ENCODE measurements at places on chromosomes 7 and 10.

GRCh38 chr10:127851661-127852194 lies 41.0 kb downstream of the CLRN3 start:
- no peak for DNase-seq

DNA sequence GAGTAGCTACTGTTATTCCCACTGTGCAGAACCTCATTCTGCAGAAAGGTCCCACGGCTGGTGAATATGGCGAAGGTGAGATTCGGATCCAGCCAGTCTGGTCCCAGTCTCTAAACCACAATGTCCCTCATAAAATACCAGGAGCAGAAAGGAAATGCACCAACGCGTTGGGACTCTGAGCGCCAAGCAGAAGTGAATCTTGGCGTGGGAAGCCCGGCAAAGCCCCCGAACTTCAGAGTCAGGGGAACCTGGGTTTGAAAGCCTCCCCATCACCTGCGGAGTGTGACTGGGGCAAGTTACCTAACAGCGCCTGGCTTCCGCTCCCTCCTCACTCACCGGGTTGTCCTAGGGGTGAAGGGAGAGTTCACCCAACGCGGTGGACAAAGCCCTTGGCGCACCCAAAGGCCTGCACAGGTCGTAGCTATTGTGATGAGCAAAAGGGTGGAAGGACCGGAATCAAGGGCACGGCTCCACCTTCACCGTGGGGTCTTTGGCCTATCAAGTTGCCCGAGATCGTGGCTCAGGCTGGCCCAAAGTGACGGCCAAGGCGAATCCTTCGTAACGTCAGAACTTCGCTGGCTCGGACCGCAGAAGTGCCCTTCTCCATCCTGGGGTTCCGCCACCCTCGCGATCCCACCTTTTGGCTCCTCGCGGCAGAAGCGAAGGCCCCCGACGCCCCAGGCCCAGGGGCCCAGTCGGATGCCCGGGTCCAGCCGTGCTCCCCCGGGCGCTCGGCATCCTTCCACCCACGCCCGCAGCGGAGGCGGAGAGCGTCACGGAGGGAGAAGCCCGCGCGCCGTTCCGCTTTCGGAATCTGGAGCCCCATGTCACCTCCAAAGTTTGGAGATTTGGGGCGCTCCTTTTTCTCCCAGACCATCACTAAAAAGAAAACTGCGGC lies 811 bp downstream of the RGS10 start:
- no peak for DNase-seq

GRCh38 chr10:86055928-86056327 lies 310.7 kb downstream of the GRID1 start:
- DNase-seq: no peak

DNA sequence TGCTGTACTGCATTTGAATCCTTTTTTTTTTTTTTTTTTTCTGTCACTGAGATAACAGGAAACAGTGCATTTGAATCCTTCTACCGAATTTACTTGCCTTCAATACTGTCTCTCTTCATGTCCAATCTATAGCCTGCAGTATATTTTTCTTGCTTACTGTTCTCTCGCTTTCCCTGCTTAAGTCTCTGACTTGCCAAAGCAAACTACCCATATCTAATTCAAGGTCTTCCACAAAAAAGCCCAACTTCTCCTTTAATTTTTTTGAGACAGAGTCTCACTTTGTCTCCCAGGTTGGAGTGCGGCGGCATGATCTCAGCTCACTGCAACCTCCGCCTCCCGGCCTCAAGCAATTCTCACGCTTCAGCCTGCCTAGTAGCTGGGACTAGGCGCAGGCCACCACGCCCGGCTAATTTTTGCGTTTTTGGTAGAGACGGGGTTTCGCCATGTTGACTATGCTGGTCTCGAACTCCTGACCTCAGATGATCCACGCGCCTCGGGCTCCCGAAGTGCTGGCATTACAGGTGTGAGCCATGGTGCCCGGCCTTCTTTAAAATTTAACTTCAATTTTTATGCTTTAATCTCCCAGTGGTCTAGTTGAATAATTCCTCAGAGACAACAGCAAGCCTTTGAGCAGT lies 882 bp downstream of the PDCD11 start:
- DNase-seq: no peak

GRCh38 chr10:88386204-88386788 lies 196.8 kb downstream of the RNLS start:
- no peak for DNase-seq

DNA sequence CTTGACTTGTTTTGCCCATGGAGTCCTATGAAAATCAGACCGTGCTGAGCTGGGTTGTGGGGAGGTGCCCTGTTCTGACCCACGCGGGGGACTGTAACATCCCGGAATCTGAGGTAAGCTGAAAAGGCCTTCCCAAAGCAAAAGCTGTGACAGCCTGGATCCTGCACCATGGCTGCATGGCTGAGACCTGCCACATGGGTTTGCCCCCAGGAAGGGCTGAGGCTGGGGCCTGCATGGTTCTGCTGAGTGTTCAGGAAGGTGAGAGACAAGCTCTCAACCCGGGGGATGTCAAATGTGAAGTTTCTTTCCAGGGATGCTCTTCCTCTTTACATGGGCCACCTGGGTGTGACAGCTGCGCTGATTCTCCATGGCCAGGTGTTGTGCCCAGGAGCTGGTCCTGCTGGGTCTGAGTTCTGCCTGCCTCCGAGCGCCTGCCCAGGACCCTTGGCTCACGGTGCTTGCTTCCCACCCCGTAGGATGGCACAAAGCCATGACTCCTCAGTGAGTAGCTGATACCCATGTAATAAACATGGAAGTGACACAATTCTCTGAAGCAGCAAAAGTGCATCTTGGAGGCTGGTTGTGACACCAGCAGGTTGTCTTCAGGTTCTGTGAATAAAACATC lies 58.3 kb downstream of the VIPR2 start:
- DNase-seq: no peak

- no peak for DNase-seq
Observed at GRCh38 chr10:129253161-129253864, 213.7 kb upstream of the MGMT start.

DNA sequence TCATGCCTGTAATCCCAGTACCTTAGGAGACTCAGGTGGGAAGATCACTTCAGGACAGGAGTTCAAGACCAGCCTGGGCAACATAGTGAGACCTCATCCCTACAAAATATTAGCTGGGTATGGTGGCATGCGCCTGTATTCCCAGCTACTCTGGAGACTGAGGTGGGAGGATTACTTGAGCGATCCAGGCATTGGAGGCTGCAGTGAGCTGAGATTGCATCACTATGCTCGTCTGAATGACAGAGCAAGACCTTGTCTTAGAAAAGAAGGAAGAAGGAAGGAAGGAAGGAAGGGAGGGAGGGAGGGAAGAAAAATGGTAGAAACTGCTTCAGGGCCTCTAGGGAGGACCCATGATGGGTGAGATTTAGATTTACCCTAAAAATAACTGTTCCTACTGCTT lies 112.3 kb downstream of the SPDYE5 start:
- DNase-seq: no peak

- peak; percentile 35 for DNase-seq
Observed at GRCh38 chr7:99707096-99707495, 27.3 kb upstream of the CYP3A5 start.

DNA sequence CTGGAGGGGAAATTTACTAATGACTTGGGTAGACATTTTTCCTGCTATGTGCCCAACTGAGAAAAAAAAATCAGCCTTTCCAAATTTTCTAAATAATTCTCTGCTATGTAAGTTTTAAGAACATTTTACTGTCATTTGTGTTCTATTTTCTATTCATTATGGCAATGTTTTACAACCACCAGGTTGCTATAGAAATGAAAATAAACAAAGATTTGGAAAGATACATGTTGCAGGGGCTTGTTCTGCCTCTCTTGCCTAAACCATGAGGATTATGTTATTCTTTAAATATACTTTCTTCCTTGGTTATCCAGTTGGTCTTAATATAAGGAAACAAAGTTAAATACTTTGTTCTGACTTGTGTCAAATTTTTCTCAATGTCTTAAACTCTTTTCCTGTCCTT lies 257.2 kb downstream of the TWIST1 start:
- no peak for DNase-seq

DNA sequence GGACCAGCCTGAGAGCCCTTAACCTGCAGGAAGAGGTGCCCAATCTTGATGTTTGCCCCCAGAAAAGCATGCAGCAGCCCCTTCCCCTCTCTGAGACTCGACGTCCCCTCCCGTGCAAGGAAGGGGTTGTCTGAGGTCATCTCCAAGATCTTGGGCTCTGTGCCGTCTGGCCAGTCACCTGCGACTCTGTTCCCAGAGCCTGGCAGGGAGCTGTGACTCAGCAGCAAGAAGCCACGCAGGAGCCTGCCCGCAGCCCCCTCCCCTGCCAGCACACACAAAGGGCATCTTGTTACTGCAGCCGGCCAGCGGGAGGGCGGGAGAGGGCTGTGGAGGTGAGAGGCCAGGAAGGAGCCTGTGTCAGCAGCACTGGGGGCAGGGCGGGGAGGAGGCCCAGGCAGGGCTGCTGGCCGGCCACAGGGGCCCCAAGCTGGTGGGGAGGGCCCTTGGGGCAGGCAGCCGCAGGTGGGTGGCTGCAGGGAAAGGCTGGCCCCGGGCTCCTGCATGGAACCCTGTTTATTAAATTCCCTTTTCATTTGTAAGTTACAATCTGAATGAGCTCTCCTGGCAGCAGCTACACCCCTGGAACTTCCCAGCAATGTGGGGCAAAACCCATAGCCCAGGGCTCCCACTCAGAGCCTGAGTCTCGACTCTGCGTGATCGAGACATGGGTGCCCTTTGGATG lies 103.7 kb upstream of the ZMIZ1 start:
- peak; percentile 75 for DNase-seq

GRCh38 chr10:23038172-23038571 lies 57.2 kb upstream of the MSRB2 start:
- DNase-seq: no peak

DNA sequence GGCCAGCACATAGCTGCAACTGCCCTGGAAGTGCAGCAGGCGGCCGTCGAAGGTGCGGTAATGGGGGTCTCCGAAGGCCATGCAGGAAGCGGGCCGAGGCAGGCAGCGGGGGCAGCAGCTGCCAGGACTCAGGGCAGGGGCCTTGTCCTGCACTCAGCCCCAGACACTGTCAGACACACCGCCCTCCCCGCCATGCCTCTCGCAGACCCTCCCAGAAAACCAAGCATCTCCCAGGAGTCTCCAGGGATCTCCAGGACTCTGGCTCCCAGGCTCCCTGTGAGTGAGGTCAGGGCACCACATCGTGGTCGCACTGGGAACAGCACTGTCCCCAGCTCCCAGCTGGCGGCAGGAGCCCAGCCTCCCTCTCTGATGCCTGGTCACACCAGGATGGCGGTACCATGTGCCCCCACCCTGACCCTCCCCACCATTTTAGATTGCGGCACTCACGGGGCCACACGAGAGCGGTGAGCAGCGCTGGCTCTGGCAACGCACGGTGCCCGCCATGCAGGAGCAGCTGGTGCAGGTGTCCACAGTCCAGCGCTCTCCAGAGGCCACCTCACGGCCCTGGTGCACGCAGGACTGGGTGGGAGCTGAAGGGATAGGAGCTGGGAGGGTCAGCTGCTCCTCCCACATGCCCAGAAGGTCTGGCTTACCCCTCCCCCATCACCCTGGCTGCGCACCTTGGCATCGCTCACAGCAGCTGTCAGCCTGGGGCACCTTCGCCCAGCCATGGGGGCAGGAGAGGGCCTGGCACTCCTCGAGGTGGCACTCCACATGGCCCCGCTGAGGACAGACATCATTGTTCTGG lies 17.5 kb downstream of the ATP6V1F start:
- peak; percentile 79 for DNase-seq

- DNase-seq: no peak
Observed at GRCh38 chr10:103139803-103140202, 53.3 kb downstream of the NT5C2 start.

DNA sequence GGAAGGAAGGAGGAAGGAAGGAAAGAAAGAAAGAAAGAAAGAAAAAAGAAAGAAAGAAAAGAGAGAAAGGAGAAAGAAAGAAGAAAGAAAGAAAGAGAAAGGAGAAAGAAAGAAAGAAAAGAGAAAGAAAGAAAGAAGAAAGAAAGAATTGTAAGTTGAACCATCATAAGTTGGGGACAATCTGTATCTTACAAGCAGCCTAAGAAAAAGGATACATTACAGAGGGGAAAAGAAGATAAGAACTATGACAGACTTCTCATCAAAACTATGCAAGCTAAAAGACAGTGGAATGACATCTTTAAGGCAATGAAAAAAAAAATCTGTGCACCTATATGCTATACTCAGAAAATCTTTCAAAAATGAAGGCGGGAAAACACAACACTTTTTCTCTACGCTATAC lies 50.3 kb upstream of the SP4 start:
- no peak for DNase-seq

- no peak for DNase-seq
Observed at GRCh38 chr7:155256761-155257481, 40.8 kb upstream of the INSIG1 start.

DNA sequence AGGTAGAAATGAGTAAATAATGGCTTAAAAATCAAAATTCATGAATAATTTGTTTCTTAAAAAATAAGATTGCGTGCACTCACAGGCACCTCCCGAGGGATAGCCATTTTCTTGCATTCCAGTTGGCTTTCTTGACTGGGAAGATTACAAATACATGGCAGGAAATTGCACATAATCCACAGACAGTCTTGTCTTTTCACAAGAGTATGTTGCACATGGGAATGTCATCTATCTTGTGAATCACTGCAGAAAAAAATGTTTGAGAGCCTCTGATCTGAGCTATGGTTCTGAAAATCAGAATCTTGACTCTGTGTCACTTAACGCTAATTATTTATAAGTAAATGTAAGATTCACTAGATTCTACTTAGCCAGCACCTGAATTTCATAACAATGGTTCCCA lies 74.1 kb upstream of the PRKG1 start:
- no peak for DNase-seq

DNA sequence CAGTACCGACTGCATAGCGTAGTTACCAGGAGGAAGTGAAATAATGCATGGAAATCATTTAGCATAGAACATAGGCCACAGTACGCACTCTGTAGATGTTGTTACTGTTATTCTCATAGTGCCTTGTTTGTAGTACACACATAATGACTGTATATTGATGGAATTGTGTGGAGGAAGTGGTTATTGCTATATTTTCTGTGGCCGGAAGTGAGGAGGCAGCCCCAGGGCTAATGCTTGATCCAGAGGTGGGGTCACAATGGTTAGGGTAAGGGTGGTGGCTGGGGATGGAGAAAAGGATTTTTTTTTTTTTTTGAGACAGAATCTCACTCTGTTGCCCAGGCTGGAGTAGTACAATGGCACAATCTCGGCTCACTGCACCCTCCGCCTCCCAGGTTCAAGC lies 4.5 kb upstream of the MGAM start:
- DNase-seq: no peak

DNA sequence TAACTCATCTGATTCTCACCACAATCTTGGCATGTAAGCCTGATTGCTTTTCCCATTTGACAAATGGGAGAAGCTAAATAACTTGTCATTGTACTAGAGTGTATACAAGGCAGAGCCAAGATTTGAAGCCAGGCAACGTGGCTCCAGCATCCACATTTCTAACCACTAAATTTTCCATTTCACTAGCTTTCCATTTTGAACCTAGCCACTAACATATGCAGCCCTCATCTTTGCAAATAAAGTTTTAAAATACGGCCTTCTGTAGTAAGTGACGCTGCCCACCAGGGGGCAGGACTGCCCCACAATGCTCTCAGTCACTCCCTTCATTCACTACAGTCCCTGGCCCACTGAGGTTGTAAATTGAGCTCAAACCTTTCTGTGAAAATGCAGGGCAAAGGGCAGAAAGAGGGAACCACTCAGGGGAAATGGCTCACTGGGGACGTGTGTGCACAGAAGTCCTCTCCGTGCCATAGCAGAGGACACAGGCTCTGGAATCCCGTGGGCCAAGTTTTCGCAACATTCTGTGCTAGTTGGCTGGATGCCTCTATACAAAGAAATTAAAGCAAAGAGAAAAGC lies 315.7 kb downstream of the TNS3 start:
- DNase-seq: peak; percentile 75

- DNase-seq: no peak
Observed at GRCh38 chr10:72692994-72693781, 1.2 kb downstream of the MCU start.
